AG10803 (cell line): ENCODE measurements at places on chromosomes 7 and 10.

DNA sequence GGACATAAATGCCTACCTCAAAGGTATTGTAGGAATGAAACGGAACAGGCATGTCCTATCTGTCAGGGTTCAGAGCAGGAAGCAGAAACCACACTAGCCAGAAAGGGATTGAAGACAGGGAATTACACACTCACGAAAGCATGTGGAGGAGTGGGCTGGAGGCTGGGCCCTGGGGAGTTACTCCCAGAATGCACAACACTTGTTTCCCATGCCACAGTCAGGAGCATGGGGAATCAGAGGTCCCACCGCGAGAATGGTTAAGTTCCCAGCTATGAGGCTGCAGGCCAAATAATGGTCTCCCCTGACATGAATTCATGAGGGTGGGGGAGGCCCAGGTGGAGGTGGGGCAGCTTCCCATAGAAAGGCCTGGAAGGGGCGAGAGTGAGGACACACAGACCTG is 212.7 kb downstream of the HERPUD2 start:
- no peak for DNase-seq

- no peak for DNase-seq
Measured at GRCh38 chr7:21146642-21147423, 281.1 kb upstream of the SP4 start.

GRCh38 chr7:31497516-31497915 is 16.4 kb upstream of the ITPRID1 start:
- DNase-seq = no peak

GRCh38 chr10:32207544-32207943 is 139.4 kb downstream of the EPC1 start:
- DNase-seq = peak; percentile 39

GRCh38 chr10:117463545-117463920 is 79.0 kb upstream of the EMX2 start:
- DNase-seq = peak; percentile 96

GRCh38 chr10:109721453-109722064 is 201.8 kb downstream of the XPNPEP1 start:
- DNase-seq = no peak

DNA sequence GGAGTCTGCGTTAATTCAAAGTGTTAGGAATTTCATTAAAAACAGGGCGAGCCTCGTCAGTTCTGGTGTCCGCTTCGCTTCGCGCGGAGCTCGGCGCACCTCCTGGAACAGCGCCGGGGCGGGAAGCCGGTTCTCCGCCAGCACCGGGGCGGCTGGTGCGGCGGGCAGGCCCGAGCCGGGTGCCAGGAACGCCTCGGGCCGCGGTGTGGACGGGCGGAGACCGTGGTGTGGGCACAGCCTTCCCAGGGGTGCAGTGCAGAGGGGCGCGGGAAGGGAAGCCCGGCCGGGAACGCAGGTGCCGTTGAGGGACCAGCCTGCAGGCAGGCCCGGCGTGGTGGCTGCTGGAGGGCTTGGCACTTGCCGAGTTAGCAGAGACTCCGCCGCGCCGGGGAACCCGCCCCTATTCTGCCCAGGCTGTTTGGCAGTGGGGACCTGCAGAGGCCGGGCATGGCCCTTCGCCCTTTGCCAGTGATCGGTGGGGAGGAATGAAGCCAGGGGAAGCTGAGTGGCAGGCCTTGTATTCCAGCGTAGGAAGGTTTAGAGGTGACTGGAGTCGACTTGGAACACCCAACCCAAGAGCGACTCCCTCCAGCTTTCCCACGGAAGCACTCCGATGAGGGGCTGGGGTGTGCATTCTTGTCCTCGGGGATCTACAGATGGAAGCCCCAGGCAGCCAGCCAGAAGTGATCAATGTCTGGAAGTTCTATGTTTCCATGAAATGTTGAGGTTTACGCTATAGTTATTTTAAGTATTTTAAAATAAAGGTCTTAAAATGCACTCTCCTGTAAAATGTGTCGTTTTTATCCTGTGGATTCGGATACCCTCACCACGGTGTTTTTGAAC is 945 bp upstream of the RHEB start:
- peak; percentile 11 for DNase-seq

- peak; percentile 92 for DNase-seq
Measured at GRCh38 chr7:94368371-94368791, 26.3 kb upstream of the COL1A2 start.
